Right renal pelvis (tissue), 4 donors: ENCODE measurements at places on chromosomes 4 and X. TPM values are rescaled to one million over a fixed set of nuclear protein-coding genes. Genes with fewer than 3 reads are reported as not detected.

GRCh38 chrX:19625612-19626011, 110.3 kb upstream of the MAP3K15 start:
- no peak for DNase-seq

DNA sequence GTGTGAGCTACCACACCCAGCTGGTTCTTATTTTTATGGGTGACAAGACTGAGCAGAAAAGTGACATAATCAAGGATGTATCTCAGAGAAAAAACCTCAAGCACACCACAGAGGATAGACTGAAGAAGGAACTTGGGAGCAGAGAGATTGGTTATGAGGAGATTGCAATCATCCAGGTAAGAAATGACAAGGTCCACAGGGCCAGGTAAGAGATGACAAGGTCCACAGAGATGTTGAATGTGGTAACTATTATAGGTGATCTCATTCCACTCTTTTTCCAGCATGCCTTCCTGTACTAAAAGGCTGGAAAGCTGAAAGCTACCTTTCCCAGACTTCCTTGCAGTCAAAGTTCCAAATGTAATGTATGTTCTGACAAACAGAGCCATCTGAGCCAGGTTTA, 15.9 kb upstream of the RBM47 start:
- no peak for DNase-seq

The TGIF2LX gene
- not detected for polyA plus RNA-seq

DNA sequence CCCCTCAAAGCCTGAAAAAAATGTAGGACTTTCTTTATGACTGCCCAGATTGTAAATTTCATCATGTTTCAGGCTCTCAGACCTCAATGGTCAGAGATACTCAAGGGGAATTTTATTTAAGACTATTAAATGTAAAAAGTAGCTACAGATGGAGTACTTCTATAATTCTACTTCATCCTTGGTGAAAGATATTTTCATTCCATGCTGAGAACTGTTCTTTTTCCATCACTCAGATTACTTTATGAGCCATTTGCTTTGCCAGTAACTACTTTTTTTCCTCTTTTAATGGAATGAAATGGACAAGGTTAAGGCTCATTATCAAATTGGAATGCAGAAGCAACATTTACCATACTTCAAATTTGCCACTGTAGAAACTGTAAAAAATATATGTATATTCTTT, 38.0 kb upstream of the PLS3 start:
- no peak for DNase-seq

- DNase-seq: no peak
Measured at GRCh38 chrX:41184312-41184711, 99.1 kb downstream of the USP9X start.

The PPP1R2C gene
- not detected for polyA plus RNA-seq

GRCh38 chrX:48826135-48826875, at the start of gene ERAS:
ERAS (plus strand) TSS chrX:48826513; CDS start chrX:48829124, 2,611 bp downstream.
- DNase-seq: no peak

- no peak for DNase-seq
Measured at GRCh38 chr4:149896432-149896831, 80.8 kb upstream of the IQCM start.

DNA sequence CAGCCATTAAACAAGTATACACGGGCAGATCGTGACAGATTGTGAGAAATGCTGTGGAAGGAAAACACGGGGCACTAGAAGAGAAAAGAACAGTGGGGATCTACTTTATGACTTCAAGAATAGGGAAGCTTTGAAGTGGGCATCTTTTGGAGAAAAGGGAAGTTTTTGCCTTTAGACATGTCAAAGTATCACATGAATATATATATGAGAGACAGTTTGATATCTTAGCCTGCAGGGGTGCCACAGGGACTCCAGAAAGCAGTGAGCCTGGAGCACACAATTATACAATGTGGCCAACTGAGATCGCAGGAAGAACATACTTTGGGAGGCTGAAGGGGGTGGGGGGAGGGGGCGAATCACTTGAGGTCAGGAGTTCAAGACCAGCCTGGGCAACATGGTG, 35.7 kb downstream of the RELL1 start:
- no peak for DNase-seq

DNA sequence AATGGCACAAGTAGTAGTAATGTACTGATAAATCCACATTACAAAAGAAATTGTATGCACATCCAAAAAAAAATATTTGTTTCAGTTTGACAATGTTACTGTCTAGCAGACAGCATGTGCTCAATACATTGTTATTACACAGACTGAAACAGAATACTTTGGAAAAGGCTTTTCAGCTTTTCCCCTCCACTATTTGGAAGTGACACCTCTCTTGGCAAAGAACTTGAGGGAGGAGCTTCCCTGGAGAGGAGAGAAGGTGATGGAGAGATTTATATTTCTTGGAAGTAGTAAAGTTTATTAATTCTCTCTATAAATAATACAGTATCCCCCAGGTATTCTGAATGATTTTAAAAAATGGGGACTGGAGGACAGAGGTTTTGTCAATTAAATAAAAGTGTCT, 131.8 kb downstream of the SCFD2 start:
- DNase-seq: no peak

GRCh38 chrX:74656079-74656745, 41.8 kb upstream of the RLIM start:
- DNase-seq: no peak

DNA sequence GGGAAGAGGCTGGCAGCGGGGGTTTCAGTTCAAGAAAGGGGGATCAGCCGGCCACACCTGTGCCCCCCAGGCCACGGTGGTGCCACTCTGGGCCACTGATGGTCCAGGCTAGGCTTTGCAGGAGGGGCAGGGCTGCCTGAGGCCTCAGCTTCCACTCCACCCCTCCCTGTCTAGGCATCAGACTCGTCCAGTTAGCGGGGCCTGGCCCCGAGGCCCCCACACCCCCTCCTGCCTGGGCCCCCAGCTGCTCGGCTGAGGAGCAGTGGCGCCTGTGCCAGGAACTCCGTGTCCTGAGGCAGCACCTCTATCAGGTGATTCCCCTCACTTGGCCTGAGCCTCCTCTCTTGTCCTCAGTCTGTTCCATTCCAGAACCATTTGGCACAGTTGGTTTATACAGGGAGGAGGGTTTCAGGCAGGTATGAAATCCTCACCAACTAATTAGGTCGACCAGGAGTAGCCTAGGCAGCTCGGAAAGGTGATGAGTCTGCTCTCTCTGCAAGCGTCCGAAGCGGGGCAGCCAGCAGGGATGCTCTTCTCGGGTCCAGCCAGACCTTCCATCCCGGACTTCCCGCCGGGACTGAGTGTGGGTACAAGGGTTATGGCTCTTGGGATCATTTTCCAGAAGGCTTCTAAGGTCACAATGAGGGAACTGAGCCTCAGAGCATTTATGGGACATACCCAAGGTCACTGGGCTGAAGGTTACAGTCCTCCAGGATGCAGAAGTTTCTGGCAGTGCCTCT, 2.1 kb downstream of the NSG1 start:
- no peak for DNase-seq

DNA sequence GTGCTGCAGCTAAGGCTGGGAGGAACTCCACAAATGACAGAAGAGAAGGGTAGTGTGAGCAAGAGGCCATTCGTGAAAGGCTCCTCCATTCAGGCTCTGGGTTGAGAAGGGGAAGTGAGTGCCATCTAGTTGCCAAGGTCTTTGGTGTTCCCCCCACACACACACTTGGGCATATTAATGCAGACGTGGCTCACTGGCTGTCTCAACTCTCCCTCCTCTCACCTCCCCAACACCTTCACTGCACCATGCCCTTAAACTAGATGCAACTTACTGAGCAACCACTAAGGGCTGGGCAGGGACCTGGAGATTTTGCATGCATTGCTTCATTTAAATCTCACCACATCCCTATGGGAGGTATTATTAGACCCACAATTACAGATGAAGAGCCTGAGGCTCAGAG, 8.7 kb downstream of the CLRN2 start:
- no peak for DNase-seq

The GAGE12H gene
- polyA plus RNA-seq: not detected

DNA sequence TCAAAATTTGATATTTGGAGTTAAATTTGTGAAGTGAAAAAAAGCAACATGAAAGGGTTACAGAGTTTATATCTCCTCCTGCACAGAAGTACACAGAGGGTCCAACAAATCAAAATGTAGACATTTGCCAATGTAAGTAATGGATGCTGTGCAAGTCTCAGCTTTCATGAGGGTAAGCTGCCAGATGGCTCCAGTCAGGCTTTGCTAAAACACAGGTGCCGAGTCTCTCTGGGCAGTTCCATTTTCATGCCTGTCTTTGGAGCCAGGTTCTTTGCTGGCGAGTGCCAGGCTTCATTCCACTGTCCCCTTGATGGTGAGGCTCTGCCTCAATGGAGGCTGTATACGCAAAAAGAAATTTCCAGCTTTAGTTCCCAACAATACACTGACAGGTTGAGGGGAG, 27.9 kb downstream of the SLC4A4 start:
- DNase-seq: no peak

DNA sequence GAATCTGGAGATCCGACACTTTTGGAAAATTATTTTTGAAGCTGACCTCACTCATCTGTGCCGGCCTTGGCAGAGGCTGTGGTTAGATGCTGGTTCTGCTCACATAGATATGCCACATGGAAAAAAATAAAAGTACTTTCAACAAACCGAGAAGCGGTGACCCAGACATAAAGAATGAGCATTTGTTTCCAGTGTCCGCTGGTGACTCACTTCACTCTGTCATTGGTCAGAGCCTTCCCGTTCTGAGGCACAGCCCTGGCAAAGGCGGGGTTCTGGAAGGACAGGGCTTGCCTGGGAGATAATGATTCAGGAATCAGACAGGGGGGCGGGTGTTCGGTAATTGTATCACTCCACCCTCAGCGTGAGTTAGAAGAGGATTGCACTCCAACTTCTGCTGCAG, 172.4 kb upstream of the MXRA5 start:
- no peak for DNase-seq

DNA sequence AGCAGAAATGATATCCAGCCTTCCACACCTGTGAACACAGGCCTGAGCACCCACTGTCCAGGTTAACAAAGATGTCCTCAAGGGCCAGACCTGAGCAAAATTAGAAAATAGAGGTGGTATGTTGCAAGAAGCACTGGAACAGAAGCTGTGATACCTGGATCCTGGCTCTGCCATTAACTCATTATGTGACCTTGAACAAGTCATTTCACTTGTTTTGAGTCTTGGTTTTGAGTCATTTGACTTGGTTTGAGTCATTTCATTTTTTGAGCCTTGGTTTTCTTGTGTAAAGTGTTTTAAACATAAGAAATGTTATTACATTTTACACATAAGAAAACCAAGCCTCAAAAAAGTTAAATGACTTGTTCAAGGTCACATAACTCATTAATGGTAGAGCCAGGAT, 2.9 kb upstream of the NWD2 start:
- no peak for DNase-seq

- DNase-seq: no peak
Measured at GRCh38 chr4:99028187-99028586, 32.7 kb downstream of the METAP1 start.
